ENCODE measurements at places on chromosomes 5 and 9. TPM values are rescaled to one million over a fixed set of nuclear protein-coding genes. Genes with fewer than 3 reads are reported as not detected.

The NIM1K gene
- 0.18 TPM for total RNA-seq

The SEMA5A gene
- total RNA-seq = 9.1 TPM

GRCh38 chr5:155408465-155408864, 394.9 kb downstream of the KIF4B start:
- DNase-seq = no peak

GRCh38 chr9:106423575-106423974, 439.4 kb upstream of the ZNF462 start:
- DNase-seq = no peak

GRCh38 chr9:89821081-89821480, 216.3 kb downstream of the GADD45G start:
- DNase-seq = no peak
